Astrocyte (in vitro differentiated cells and primary cell): ENCODE measurements at places on chromosomes 2 and 18.

DNA sequence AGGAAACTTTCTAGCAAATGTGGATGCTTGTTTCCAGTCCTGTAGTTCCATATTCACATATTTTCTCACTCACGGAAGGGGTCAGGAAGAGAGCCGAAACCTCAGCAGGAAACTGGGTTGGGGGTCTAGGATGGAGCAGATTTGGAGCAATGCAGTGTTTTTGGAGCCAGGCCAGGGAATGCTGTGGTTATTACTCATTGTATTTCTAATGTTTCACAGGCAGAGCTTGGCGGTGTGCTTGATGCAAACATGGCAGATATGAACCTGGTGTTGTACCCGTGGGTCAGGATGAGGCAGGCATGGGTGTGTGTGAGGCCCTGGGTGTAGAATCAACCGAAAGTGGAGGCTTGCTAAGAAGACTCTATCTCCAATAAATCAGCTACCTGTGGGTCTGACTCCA, 34.6 kb upstream of the ACKR3 start:
- peak; percentile 95 for DNase-seq

DNA sequence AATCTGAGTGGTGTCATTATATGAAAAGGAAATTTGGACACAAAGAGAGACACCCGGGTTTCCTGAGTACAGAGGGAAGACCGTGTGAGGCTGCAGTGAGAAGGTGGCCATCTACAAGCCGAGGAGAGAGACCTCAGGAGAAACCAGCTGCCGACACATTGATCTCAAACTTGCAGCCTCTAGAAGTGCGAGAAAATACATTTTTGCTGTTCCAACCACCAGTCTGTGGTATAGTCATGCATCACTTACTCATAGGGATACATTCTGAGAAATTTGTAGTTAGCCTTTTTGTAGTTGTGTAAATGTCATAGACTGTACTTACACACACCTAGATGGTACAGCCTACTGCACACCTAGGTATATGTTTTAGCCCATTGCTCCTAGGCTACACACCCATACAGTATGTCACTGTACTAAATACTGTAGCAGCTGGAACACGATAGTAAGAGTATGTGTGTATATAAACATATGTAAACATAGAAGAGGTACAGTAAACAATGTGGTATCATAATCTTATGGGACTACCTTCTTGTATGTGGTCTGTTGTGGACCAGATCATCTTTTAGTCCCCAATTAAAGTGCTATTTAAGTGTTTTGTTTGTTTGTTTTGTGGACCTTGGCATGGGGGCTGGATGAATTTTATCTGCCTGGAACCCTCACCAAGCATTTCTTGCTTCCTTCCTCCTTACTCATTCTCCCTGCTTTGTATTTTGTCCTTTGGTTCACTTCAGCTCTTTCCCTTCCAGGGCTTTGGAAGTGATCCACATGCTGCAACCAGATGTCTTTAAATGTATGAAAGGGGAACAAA, 38.3 kb upstream of the SESTD1 start:
- DNase-seq: no peak

- no peak for DNase-seq
Observed at GRCh38 chr18:11105463-11105862, 43.9 kb downstream of the PIEZO2 start.

GRCh38 chr18:46445522-46446313, 211.3 kb downstream of the LOXHD1 start:
- no peak for DNase-seq

GRCh38 chr2:223696719-223697118, 94.6 kb upstream of the SCG2 start:
- DNase-seq: peak; percentile 61

DNA sequence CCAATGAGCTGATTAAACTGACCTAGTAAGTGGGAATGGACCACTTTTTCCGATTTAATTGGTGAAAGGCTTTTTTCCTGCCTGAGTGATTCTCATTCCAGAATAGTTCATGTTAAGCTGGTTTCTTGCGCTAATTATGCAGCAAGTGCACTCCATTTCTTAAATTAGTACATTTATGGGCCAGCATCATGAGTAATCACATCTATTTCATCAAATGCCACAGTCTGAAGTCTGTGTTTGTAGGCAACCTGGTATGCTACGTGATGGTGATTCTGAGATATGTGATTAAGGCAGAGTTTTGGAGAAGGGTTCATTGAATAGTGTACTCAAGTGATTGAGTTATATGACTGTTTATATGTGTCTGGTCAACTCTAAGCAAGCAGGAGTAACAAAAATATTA, 128.0 kb upstream of the BOD1L2 start:
- DNase-seq: no peak

DNA sequence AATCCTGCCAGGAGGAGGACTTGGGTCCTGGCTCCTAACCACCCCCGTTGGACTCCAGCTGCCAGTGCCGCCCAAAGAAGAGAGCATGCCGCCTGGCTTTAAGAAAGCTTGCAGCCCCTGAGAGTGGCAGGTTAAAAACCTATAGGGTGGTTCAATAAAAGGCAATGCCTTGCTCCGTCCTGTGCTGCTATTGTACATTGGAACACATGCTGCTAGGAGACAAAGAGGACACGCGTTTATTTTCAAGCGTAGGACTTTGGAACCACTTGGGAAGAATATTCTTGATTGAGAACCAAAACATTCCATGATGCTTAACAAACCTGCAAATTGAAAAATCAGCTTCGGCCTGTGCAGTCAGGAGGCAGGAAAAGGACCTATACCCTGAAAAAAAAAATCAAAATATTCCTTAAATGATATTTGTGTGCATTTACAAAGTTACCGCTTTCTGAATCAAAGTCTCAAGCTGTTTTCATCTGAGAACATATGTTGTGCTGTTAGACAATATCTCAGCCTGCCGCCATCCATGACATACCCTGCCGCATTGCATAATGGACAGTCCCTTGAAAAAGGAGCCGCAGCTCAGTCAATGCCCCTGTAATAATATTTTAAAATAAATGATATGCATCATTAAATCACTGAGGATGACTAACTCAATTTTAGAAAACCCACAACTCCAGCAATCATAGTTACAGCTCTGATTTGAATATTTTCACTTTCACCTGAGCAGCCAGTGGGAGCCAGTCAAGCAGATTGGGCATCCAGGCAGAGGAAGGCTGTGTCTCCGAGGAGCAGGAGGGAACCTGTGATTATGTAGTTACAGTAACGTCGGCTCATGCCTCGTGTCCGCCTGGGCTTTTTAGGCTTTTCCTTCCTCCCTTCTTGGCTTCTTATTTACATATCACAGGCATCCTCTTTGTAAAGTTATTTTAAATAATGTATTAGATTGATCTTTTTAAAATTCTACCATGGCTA, 805.6 kb upstream of the FANCL start:
- no peak for DNase-seq

GRCh38 chr18:58046794-58047555, 2.9 kb downstream of the NEDD4L start:
- no peak for DNase-seq

DNA sequence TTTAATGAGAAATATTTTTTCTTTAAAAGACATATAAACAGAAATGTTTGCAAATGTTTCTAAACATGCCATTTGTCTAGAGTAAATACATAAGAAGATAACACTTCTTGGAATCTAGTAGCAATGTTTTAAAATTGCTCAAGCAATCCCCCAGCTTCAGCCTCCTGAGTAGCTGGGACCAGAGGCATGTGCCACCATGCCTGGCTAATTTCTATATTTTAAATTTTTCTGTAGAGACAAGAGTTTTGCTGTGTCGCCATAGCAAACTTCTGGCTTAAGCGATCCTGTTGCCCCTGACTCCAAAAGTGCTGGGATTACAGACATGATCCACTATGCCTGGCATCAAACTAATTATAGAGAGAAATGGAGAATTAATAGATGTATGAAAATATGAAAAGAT, 14.6 kb upstream of the MBD2 start:
- DNase-seq: no peak

DNA sequence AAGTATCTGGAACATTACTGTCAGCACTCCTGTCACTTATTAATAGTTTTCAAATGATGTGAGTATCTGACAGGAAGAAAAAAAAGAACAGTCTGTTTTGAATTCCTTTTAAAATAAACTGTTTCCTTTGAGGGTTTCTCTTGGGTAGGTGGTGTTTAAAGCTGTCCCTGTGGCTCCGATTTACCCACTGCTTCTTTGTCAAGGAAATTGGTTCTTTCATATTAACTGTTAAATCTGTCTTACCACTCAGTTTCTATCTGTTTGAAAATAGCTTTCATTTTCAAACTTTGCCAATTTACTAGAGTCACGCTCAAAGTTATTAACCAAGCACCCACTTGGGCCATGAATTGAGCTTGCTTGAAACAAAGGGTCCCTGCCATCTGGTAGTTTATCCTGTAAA, 614.6 kb upstream of the NXPH2 start:
- DNase-seq: no peak

DNA sequence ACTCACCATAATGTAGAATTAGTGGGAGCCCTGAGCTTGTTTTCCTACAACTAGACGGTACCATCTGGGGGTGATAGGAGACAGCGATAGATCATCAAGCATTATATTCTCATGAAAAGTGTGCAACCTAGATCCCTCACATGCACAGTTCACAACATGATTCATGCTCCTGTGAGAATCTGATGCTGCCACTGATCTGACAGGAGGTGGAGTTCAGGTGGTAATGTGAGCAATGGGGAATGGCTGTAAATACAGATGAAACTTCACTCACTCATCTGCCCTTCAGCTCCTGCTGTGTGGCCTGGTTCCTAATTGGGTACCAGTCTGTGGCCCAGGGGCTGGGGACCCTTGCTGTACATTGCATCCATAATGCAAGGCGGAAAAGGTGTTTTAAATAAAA, 60.7 kb downstream of the USP34 start:
- DNase-seq: no peak

DNA sequence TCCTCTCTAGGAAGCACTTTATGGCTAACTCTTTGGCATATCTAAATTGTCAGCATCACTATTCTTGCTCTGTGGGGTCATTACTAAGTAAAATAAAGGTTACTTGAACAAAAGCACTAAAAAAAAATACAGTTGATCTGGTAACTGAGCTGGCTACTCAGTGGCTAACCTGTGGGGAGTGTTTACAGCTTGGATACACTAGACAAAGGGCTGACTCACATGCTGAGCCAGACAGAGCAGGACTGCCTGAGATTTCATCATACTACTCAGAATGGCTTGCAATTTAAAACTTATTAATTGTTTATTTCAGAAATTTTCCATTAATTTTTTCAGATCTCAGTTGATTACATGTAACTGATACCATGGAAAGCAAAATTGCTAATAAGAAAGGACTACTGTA, 1690.4 kb upstream of the SLC39A10 start:
- peak; percentile 78 for DNase-seq

DNA sequence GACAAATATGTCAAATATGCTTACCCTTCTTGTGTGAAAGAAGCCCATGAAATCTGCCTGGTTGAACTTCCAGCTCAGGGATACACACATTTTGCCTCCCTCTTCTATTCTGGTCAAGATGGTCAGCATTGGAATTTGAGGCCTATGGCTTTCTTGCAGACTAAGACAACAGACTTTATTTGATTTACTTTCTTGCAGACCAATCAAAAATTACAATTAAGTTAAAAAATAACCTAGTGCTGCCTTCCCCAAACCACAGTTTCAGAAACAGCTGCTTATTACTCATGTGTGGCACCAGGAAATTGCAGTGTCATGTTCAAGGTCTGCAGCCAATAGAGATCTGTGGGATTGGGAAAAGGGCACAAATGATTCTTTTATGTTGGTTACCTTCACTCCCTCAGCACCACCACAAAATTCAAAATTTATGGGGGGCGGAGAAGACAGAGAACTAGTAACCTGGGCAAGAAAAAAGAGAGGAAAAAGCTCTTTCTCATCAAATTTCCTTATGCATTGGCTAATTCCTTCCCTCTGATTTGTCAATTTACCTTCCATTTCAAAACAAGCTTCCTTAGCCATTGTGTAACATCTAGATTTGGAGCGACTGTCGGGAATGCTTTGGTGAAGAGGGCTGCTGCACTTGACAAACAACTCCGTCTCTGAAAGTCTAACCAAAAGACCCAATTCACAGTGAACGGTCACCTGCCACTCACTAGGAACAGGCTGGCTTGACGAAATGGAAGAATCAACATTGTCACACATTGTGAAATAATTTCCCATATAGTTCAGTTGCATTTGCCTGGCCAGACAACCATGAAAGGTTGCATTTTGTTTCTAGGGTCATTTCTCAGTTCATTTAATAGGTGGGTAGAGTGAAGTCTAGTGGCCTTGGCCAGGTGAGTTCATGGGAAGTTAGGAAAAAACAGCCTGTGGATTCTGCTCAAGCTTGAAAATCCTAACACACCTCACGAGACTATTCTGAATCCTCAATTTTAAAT, 100.4 kb upstream of the FZD5 start:
- DNase-seq: peak; percentile 88

- DNase-seq: no peak
Observed at GRCh38 chr2:97664636-97664970, 759 bp upstream of the ACTR1B start.

DNA sequence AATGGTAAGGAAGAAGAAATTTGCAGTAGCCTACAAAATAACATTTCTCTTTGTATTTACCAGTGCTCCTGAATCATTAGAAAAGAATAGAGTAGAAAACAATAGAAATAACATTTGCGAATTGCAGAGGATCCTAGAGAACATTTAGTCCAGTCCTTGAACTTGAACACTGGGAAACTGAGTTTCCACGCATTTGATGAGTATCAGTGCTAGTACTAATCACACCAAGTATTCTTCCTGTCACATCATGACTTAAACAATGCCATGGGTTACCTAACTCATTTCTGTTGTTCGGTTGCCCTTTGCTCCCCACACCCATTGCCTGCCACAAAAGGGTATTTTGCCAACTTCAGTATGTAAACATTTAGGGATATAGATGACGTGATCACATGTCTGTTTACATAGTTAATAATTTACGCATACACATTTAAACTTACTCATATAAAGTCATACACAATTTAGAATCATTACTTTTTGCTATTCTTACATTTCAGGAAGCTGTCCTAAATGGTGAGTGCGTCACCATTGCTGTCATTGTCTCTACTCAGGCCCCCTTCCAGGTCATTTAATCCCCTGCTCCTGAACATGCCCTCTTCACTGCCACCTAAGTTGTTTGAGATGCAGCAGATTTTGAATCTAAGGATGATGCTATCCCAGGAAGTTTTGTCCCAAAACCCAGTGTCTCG, 42.3 kb downstream of the CRIM1 start:
- DNase-seq: no peak

DNA sequence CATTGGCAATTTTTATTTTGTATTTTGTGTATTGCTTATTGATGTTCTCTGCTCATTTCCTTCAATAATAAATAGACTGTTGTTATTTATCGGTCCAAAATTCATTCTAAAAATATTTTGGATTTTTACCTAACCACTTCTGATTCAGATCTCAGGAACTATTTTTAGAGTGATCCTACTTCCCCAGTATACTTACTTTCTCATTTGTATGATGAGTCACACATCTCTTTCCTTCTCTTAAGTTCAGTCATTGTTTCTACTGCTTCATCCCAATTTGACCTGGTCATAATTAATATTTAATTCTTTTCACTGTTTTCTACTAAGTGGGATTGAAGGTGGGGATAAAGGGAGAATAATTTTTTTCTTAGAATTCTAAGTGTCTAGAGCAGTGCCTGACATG, 75.1 kb downstream of the AGPS start:
- peak; percentile 84 for DNase-seq
